K562 (cell line): ENCODE measurements at places on chromosomes 6 and 20. TPM values are rescaled to one million over a fixed set of nuclear protein-coding genes. Genes with fewer than 3 reads are reported as not detected.

DNA sequence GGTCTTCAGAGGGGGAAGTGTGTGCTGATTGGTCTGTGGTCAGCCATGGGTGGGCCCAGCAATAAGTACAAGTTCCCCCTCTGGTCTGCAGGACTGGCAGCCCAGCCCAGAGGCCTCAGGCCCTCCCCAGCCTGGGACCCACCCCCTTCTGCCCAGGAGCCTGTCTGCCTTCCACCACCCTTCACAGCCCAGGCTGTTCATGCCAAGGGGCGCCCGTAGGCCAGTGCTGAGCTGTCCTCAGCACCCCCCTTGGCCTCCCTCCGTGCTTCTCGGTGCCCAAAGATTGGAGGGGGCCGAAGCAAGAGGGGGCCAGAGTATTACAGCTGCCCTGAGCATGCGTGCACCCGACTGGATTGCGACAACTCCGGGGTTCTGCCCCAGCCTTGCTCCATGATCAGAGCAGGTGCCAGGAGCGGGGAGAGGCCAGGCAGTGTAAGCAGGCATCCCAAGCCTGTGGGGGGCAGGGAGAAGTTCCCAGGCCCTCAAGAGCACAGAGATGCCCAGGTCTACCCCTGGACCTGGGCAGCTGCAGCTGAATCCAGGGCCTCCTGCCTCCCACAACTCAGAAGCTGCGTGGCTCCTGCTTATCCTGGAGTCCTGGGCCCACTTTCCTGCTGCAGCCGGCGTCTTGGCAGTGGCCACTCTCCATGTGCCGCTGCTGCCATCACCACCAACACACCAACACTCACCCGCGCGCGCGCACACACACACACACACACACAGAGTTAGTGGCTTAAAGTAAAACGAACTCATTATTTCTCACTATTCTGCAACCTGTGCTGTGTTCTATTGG, 33.3 kb downstream of the CST9L start:
- no peak for DNase-seq

- DNase-seq, result peak; percentile 61
Measured at GRCh38 chr20:48949304-48950170, 28.0 kb downstream of the ARFGEF2 start.

DNA sequence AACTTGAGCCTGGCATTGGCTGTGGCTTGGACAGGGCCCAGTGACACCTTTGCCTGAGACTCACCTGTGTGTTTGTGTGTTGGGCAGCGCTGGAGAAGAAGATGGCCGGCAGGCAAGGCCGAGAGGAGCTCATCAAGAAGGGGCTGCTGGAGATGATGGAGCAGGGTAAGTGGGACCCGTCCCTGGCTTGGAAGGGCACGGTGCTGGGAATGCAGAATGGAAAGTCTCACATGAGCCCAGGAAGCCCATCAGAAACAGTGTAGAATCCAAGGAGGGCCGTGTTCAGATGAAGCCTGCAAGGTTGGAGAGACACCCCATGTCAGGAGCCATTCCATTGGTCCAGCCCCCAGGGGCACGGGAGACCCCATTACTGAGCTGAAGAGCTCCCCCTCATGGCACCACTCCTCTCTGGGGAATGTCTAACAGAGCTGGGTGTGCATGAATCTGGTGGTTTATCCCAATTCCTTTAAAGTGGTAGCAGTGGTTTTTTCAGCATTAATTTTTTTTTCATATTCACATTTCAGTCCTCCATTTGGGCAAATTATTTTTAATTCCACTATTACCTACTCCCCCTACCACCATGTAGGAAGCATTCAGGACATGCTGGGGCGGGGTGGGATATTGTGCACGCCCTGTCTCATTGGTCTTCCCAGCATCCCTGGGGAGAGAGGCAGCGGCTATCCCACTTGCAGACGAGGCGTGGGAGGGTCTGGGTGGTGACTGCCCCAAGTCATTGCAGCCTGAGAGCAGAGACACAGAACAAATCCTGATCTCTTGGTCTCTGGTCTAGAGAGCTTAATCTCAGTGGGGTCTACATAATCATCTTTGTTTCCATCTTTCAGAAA, 143.6 kb downstream of the PHACTR3 start:
- no peak for DNase-seq

- peak; percentile 25 for DNase-seq
Measured at GRCh38 chr6:111552241-111552744, 53.4 kb downstream of the TRAF3IP2 start.

Gene COX4I2
- total RNA-seq, result not detected in 2 replicates

Gene EPPIN
- total RNA-seq, result not detected in 2 replicates
